Head of caudate nucleus (tissue), 42 donors: ENCODE measurements at places on chromosomes 7 and 10.

DNA sequence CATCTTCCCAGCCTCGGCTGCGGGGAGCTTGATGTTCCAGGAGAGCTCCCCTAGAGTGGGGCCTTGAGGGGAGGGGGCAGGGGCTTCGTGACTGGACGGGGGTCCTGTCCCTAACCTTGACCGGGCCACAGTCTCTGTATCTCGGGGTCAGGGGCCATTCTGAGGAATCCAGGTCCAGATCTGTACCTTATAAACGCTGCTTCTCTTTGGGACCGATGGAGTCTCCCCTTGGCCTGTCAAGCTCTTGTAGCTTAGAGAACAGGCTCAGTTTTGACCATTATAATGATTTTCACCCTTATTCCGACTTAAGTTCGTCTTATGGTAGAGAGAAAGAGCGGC is 831 bp downstream of the ZKSCAN5 start:
- DNase-seq = no peak

- DNase-seq = no peak
Observed at GRCh38 chr10:117543225-117544003, 868 bp downstream of the EMX2 start.

- DNase-seq = no peak
Observed at GRCh38 chr7:55463686-55464262, 98.6 kb downstream of the LANCL2 start.

- DNase-seq = no peak
Observed at GRCh38 chr7:141558544-141559183, 7.5 kb downstream of the AGK start.

DNA sequence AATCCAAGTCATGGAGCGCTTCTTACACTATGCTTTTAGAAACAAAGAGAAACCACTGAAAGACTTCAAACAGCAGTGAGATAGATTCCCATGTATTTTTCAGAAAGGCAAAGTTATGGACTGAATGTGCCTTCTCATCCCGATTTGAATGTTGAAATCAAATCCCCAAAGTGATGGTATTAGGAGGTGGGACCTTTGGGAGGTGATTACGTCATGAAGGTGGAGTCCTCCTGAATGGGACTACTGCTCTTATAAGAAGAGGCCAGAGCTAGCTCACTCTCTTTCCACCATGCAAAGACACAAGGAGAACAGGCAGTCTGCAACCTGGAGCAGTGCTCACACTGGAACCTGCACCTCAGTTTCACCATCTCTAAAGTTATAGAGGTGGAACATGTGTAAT is 1279.8 kb downstream of the GATA3 start:
- DNase-seq = no peak

- DNase-seq = no peak
Observed at GRCh38 chr7:74284781-74285259, 4.4 kb upstream of the CLIP2 start.

- no peak for DNase-seq
Observed at GRCh38 chr7:28536259-28536658, 123.9 kb downstream of the CREB5 start.

GRCh38 chr10:12834116-12834665 is 167.3 kb downstream of the CCDC3 start:
- DNase-seq = no peak

DNA sequence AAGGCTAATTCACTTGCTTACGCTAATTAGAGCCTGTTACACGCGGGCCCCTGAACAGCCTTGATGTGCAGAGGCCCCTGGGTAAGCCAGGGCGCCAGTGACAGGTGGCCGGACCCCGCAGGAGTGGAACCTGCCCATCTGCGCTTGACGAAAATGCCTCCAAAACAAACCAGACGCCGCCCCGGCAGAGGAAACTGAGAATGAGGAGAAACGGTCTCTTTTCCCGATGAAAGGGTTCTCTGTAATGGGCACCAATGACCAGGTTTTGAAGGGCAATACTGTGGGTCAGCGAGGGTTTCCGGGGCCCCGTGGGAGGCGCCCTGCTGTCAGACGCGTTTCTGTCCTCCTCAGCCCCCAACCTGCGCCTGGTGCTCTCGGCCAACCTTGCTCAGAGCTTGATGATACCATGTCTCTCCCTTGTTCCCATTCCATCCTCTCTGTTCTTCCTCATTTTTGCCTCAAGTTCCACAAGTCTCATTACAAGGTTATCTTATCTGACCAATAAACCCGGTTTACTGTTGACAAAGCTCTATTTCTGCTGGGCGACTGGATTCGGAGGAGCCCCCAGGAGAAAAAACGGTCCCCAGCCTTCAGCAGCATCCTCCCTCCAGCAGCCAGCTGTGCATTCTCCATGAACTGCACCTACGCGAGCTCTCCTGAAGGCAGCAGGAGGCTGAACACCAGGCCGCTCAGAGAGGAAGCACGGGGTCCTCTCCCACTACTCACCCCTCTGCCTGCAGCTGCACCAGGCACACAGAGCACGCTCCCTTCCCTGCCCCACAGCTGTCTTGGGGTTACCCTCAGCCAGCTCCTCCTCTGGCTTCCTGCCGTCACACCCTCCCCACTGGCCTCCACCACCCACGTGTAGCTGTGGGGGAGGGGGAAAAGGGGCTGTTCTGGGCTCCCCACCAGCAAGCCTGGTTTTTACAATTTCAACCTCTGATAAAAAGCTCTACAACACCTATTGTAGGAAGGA is 202.0 kb downstream of the MAD1L1 start:
- no peak for DNase-seq

DNA sequence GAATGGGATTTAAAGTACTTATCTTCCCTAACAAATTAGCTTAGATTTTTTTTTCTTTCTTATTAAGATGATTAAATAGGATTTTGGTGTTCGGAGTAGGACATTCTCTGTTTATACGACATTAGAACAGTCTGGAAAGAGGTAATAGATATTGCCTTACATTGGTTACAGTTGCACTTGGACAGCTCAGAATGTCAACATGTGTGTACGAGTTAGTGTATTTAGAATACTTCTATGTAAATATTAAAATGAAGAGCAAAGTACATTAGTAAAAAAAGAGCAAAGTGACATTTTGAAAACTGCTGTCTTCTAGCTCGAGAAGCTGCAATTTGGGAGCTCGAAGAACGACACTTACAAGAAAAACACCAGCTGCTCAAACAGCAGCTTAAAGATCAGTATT is 51.5 kb downstream of the SLK start:
- DNase-seq = no peak

DNA sequence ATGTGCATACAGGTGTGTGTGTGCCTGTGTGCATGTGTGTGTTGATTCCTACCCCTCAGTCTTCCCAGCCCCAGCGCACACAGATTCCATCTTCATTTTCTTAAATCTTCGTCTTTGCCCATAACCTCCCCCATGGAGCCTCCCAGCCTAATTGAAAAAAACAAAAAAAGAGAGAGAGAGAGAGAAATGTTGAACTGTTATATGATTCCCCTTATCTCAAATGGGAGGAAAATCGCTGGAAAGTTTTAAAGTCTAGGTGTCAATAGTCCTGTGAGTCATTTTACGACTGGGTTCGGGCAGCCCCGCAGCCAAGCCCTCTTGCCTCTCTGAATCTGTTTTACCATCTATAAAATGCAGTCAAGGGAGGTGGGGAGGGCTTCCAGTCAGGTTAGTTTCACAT is 60.9 kb downstream of the SPOCK2 start:
- no peak for DNase-seq

GRCh38 chr10:3353235-3353634 is 180.7 kb upstream of the PITRM1 start:
- DNase-seq = no peak

- no peak for DNase-seq
Observed at GRCh38 chr7:148963583-148964482, 64.5 kb downstream of the PDIA4 start.

- no peak for DNase-seq
Observed at GRCh38 chr7:133275446-133276095, 22.7 kb downstream of the EXOC4 start.

GRCh38 chr7:131076711-131077181 is 250.9 kb upstream of the MKLN1 start:
- no peak for DNase-seq

GRCh38 chr10:69515699-69516259 is 57.4 kb downstream of the NEUROG3 start:
- peak; percentile 67 for DNase-seq

GRCh38 chr10:124992462-124993344 is 50.8 kb downstream of the ZRANB1 start:
- peak; percentile 86 for DNase-seq

DNA sequence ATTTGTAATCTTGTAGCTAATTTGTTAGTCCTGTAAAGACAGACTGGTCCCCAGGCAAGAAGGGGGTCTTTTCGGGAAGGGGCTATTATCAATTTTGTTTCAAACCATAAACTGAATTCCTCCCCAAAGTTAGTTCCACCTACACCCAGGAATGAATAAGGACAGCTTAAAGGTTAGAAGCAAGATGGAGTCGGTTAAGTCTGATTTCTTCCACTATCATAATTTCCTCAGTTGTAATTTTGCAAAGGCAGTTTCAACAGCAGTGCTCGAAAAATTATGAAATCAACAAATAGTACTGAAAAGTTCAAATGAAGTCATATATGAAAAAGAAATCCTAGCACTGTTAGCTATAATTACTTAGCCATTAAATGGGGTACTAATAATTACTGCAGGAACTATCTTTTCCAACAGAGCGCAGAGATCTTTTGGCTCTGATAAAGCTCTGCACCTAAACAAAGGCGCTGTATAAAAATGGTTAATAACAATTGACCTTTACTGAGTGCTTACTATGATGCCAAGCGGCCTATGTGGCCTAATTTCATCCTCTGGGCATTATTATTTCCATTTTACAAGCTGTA is 756 bp upstream of the SEC24C start:
- DNase-seq = no peak

GRCh38 chr7:113519472-113519871 is 399.3 kb downstream of the PPP1R3A start:
- no peak for DNase-seq

GRCh38 chr7:143285470-143285778 is 666 bp downstream of the TMEM139 start:
- no peak for DNase-seq

DNA sequence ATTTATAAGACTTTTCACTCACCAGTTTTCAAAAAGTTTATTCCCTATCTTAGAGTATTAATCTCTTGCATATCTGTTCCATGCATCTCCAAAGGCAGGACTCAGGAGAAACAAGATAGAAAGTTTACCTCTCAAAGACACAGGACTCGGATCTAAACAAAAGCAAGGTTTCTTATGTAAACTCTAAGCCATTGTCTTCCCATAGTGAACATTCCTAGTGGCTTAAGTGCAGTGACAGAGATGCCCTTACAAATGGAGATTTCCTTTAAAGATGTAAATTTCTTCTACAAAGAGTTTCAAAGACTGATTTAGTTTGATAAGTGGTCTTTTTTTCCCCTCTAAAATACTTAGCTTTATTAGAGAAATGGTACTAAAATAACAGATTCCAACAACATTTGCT is 209.8 kb downstream of the ACTR3B start:
- DNase-seq = no peak

DNA sequence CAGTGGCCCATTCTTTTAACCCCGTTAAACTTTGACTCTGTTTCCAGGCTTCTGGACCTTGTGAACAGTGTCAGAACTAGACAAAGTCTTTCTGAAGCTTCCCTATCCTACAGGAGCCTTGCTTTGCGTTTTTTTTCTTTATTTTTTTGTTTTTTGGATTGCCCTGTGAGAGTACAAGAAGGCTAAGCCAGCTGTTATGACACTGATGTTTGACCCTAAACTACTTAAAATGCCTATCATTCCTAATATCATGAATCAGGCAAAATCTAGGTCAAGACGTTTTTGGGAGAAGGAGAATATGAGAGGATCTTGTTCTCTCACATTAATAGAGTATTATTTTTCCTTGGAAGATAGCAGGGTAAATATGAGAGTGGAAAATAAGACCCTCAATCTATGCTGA is 79.8 kb downstream of the EPDR1 start:
- DNase-seq = no peak

- no peak for DNase-seq
Observed at GRCh38 chr10:11861341-11861740, 38.2 kb downstream of the PROSER2 start.

DNA sequence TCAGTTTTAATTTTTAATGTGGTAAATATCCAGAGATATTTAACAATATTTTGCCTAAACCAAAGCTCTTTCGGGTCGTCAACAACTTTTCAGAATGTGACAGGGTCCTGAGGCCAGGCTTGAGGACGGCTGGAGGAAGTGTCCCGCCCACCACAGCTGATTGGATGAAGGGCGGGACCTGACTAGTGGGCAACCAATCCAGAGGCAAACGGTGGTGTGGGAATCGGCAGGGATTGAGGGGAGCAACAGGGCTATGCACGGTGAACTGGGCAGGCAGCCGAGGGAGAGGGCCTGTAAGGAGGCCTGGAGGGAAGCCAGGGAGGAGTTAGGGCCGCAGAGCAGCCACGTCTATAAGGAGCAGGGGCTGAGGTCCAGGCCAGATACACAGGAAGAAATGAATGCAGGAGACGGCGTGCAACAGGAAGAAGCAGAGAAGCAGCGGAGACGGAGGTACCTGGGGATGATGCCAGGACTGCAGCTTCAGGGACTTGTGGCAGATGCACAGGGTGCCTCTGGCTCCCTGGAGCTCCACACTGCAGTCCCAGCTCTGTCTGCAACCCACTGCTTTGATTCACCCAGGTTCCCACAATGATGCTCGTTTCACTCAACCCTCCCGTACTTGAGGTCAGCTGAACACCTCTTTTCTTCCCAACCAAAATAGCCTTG is 46.1 kb upstream of the ZMIZ1 start:
- DNase-seq = no peak

DNA sequence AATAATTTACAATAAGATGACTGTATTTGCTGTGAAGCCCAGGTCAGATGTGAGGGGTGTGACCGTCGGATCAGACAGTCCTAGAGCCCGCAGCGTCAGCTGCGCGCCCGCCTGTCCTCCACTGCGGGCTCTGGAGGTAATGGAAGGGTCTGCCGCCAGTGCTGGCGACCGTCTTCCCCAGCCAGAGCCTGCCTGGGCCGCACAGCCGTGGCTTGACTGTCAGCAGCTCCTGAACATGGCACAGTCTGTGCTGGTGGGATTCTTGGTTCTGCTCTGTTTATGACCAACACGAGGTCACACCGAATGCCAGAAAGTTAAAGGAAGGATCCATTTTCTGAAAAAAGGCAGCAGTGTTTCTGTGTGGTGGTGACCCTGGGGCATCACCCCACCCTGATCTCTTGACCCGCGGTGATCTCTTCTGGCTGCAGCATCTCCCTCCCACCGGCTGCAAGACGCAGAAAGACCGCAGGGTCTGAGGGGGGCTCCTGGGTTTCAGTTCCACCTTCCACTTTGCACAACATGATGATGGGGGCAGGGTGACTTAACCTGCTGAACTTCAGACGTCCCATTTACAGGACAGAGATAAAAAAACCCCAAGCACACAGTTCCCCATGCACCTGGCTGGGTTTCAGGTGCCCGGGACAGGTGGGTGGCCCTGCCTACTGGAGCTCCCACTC is 103.7 kb downstream of the DNAJB6 start:
- no peak for DNase-seq
